ENCODE measurements at places on chromosomes 4 and X.

GRCh38 chrX:138692591-138692990 lies 18.9 kb downstream of the FGF13 start:
- DNase-seq, result no peak

GRCh38 chr4:143700416-143701352 lies at the start of gene FREM3:
TSS of gene FREM3 (minus strand) at chr4:143700675. CDS start at chr4:143700675, 0 bp downstream.
- peak; percentile 31 for DNase-seq

DNA sequence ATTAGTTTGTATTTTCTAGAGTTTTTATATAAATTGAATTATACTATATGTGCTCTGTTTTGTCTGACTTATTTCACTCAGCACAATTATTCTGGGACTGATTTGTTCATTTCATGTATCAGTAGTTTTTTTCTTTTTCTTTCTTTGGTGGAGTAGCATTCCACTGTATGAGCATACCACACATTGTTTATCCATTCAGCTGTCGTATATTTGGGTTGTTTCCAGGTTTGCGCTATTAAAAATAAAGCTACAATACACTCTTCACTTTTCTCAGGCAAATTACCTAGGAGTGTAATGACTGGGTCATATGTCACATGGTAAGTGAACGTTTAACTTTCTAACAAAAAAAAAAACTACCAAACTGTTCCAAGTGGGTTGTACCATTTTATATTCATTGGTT lies 9.6 kb upstream of the OTUD4 start:
- no peak for DNase-seq

DNA sequence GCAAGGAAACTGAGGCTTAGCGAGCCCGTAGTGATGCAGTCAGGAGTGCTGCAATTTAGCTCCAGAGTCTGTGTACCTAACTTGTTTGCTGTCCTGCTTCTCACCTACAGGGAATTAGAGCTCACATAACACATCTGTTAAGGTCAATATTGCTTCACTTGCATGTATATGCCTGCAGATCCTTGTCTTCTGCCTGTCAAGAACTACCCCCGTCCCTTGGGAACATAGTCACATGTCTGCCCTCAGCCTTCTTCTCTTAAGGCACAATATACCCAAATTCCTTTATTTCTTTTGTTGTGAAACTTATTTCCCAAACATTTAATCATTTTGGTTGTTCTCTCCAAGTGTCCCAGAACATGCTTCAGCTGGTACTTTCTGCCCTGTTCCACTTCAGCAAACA lies 103.3 kb upstream of the LEF1 start:
- no peak for DNase-seq

GRCh38 chr4:176781739-176782100 lies 11.0 kb downstream of the VEGFC start:
- DNase-seq, result no peak

DNA sequence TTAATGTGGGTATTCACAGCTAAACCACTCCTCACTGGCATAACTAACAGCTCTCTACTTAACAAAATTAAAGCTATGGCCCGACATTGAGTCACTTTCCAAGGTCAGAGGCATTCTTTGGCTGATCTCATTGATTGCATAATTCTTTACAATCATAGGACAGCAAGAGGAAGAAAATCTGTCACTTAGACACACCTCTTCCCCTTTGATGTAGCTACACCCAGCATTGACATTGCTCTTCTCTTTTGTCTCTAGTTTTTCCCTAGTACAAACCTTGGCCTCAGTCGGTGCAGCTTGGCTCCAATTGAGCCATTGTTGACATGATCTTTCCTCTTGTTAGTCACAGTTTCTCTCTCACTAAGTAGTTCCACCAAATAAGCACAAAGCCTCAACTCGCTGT lies 313.3 kb upstream of the ACTRT1 start:
- DNase-seq, result no peak

DNA sequence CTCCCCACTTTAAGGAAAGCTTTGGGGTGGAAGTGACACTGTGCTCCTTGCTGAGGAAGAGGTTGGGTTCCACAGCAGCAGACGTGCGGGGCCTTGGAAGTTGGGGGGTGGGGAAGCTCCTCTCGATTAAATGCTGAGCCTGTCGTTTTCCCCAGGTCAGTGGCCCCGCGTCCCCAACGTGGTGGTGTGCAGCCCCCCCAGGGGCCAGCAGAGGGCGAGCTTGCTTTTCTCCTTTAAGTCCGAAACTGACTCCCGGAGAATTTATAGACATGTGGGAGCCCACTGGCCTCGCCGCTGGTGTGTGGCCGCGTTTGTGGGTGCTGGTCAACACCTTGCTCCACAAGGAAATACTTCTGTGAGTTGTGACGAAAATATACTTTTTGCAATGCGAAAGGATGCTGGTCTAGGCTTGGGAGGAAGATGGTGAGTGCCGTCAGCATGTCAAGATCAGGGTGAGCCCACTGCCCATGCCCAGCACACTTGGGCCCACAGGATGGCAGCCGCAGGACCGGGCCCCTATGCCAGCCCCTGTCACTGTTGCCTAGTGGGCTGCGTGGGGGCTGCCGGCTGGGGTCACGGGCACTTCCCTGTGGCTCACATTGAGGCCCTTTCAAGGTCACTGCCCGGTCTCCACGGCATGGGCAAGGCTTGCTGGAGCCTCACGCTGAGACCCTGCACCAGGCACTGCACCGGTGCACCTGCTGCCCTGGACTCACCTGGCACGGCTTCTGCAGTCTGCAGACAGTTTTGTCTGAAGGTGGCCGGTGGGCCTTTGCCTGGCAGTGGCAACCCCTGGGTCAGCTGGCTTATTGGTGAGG lies 9.4 kb downstream of the UVSSA start:
- DNase-seq, result peak; percentile 63

DNA sequence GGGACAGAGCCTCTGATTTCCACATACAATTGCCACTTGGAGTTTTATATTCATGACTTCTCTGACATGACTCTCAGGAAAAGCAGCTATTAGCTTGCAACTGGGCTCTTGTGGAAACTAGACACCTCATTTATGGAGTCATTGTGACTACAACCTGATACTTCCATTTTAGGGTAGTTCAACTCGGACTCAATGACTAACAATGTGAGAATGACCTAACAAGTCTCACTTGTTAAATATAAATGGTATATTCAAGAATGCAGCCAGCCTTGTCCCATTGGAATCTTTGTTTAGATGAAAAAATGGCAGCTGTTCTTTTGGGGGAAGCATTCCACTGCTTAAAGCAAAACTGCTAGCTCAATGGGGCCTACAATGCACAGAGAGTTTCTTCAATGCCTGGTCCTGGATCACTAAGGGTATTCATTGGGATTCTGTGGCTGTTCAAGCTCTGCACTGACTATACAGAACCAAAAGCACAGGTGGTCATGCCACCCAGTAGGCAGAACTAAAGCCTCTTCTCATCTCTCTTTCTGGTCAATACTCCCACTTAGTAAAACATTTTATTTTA lies 36.5 kb upstream of the GLRA3 start:
- DNase-seq, result no peak

DNA sequence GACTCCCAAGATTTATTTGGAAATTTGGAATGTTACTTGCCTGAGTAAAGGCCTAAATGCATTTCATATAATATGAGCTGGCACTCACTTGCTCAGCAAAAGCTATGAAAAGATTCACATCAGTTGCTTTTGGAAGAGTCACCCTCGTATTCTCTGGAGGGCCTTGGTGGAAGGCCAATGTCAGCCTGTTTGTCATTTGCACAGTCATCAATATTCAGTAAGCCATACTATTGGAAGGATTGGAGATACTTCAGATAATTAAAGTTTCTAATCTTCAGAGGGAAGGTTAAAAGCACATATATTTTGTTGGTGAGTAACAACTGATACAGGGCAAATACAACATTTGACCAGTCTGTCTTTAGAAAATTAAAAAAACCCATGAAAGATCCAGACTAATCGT lies 36.6 kb downstream of the VCX3A start:
- no peak for DNase-seq

- DNase-seq, result no peak
Measured at GRCh38 chr4:173736840-173737239, 206.8 kb upstream of the HAND2 start.

GRCh38 chr4:16694173-16694883 lies 204.1 kb downstream of the LDB2 start:
- no peak for DNase-seq

- no peak for DNase-seq
Measured at GRCh38 chrX:108025954-108026600, 18.8 kb upstream of the VSIG1 start.

- no peak for DNase-seq
Measured at GRCh38 chr4:106529348-106530023, 160.9 kb upstream of the GIMD1 start.

Measured in activated T-cell treated with anti-CD3 and anti-CD28 coated beads, Interleukin-2, amount 50 U/mL, for 24 hours (primary cell).